ENCODE measurements at places on chromosomes 3 and 15. TPM values are rescaled to one million over a fixed set of nuclear protein-coding genes. Genes with fewer than 3 reads are reported as not detected.

- peaks cover 4% of the 10 kb centered on the region for H3K4me1 ChIP-seq
- peaks cover 8% of the 10 kb centered on the region for H3K36me3 ChIP-seq
- H3K27me3 ChIP-seq: no peaks in the 10 kb centered on the region
- DNase-seq: no peak
- H3K4me3 ChIP-seq: no peak overlapping the region
Measured at GRCh38 chr3:11820531-11821041, 26.1 kb downstream of the TAMM41 start.

Gene HRH1
- not detected for total RNA-seq

Gene CGNL1
- 1.2 TPM for total RNA-seq

DNA sequence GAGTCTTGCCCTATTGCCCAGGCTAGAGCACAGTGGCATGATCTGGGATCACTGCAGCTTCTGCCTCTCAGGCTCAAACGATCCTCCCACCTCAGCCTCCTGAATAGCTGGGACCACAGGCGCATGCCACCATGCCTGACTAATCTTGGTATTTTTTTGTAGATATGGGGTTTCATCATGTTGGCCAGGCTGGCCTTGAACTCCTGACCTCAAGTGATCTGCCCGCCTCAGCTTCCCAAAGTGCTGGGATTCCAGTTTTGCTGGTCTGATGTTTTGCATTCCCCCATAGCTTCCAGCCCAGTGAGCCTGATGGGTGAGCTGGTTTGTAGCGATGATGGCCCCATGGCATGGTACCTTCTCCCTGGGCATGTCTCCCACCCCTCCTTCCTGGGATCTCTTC lies 4.7 kb upstream of the MESP1 start:
- DNase-seq: no peak
- peaks cover 11% of the 10 kb centered on the region for H3K27me3 ChIP-seq
- no peaks in the 10 kb centered on the region for H3K4me1 ChIP-seq
- H3K36me3 ChIP-seq: no peaks in the 10 kb centered on the region
- no peak overlapping the region for H3K27ac ChIP-seq

Gene CYP1A2
- total RNA-seq: not detected

Gene TLR9
- not detected for total RNA-seq

DNA sequence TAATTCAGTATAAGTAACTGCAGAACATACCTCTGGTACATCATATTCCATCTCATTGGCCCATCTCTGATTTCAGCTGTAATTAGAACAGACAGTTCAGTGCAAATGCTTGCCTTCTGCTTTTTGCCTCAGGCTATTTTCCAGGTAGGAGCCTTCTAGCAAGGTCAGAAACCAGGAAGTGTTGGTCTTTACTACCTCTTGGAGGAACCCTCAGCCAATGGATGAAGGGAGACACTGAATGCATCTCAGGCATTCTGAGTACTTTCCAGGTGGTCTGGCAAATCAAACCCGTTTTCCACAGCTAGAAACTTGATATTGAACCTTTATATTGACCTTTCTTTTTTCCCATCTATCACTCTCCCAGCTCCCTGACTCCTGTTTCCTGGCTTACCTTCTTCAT lies 348.5 kb upstream of the SOX2 start:
- no peak overlapping the region for H3K27ac ChIP-seq
- no peak overlapping the region for H3K4me3 ChIP-seq
- H3K4me1 ChIP-seq: peaks cover 12% of the 10 kb centered on the region

- no peak overlapping the region for H3K4me3 ChIP-seq
- peaks cover 10% of the 10 kb centered on the region for H3K36me3 ChIP-seq
- H3K4me1 ChIP-seq: peaks cover 33% of the 10 kb centered on the region
- peak overlapping the region; percentile 94 for H3K27ac ChIP-seq
- H3K27me3 ChIP-seq: no peaks in the 10 kb centered on the region
- no peak for DNase-seq
Measured at GRCh38 chr15:75138016-75138999, 63.4 kb upstream of the C15orf39 start.

- DNase-seq: no peak
- H3K27ac ChIP-seq: no peak overlapping the region
- H3K27me3 ChIP-seq: peaks cover 9% of the 10 kb centered on the region
- peaks cover 28% of the 10 kb centered on the region for H3K4me1 ChIP-seq
- no peaks in the 10 kb centered on the region for H3K36me3 ChIP-seq
Measured at GRCh38 chr15:69783211-69783610, 314.5 kb downstream of the TLE3 start.

DNA sequence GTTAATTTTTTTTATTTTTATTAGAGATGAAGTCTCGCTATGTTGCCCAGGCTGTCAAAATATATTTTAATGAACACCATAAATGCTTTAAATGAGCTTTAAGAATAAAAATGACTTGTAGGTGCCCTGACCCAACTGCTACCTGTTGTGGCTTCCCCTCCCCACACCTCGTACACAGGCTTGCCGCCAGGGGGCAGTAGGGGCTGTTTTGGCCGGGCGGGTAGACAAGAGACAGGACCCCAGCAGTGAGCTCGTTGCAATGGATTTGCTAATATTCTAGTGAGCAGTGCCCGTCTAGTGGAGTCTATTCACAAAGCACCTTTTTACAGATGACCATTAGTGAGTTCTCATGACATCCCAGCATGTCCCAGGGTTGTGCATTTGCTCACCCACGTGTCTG lies 418.1 kb downstream of the OCA2 start:
- H3K4me1 ChIP-seq: peaks cover 26% of the 10 kb centered on the region
- no peak for DNase-seq
- H3K4me3 ChIP-seq: no peak overlapping the region
- no peaks in the 10 kb centered on the region for H3K36me3 ChIP-seq
- H3K27me3 ChIP-seq: peaks cover 33% of the 10 kb centered on the region

GRCh38 chr3:105927741-105928140 lies 58.9 kb upstream of the CBLB start:
- no peaks in the 10 kb centered on the region for H3K27me3 ChIP-seq
- H3K4me1 ChIP-seq: no peaks in the 10 kb centered on the region
- no peak overlapping the region for H3K4me3 ChIP-seq
- no peak for DNase-seq
- H3K27ac ChIP-seq: no peak overlapping the region

- H3K4me3 ChIP-seq: peak overlapping the region; percentile 9
- peaks cover 6% of the 10 kb centered on the region for H3K4me1 ChIP-seq
- peak overlapping the region; percentile 4 for H3K27ac ChIP-seq
- no peaks in the 10 kb centered on the region for H3K27me3 ChIP-seq
Measured at GRCh38 chr3:23537101-23537551, 268.6 kb upstream of the UBE2E1 start.

Gene TMCO5A
- total RNA-seq: not detected

DNA sequence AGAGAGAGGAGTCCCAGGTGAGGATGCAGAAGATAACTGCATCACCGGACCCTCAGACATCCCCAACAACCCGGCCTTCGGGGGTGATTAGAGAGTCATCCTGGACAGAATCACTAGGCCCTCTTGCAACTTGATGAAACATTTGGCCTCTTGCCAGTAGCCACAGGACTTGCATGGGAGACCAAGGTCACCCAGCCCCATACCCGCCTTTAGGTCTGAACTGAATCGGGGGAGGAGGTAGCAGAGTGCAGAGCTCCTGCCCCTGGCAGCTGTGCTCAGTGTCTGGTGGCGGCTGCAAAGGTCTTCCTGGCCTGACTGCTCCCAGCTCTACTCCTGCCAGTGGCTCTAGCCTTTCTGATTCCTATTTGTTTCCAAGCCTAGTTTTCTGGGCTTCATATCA lies 12.4 kb downstream of the PIF1 start:
- H3K27me3 ChIP-seq: peaks cover 6% of the 10 kb centered on the region
- peaks cover 3% of the 10 kb centered on the region for H3K36me3 ChIP-seq
- no peak for DNase-seq
- no peak overlapping the region for H3K4me3 ChIP-seq
- peaks cover 28% of the 10 kb centered on the region for H3K4me1 ChIP-seq

Gene CAV3
- not detected for total RNA-seq

- H3K36me3 ChIP-seq: no peaks in the 10 kb centered on the region
- no peak overlapping the region for H3K4me3 ChIP-seq
- no peaks in the 10 kb centered on the region for H3K27me3 ChIP-seq
- no peak for DNase-seq
- H3K27ac ChIP-seq: no peak overlapping the region
Measured at GRCh38 chr3:37132334-37132733, 42.0 kb downstream of the LRRFIP2 start.

Gene KY
- 0.52 TPM for total RNA-seq

DNA sequence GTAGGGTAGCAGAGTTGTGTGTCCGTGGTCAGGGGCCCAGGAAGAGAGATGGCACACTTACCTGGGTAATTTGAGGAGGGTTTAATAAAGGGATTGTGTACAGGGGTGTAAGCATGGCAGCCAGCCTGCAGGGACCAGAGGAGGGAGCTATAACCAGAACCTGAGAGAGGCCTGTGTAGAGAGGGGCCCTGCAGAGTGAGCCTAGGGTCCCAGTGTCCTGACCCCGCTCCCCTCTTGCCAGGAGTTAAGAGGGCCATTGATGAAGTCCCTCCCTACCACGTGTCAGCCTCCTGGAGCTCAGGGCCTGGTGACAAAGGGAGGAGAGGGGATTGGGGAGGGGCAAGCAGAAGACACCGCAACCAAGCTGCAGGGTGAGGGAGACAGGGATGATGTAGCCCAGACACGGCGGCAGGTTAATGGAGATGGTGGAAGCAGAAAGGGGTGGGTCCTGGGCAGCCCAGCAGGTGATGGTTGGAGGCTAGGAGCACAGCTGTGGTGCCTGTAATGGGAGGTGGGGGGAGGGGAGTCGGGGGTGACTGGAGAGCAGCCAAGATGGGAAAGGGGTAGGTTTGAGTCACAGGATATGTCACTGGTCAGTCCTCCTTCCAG lies 165.4 kb upstream of the TOPAZ1 start:
- no peak overlapping the region for H3K27ac ChIP-seq
- no peaks in the 10 kb centered on the region for H3K4me1 ChIP-seq
- H3K36me3 ChIP-seq: no peaks in the 10 kb centered on the region

DNA sequence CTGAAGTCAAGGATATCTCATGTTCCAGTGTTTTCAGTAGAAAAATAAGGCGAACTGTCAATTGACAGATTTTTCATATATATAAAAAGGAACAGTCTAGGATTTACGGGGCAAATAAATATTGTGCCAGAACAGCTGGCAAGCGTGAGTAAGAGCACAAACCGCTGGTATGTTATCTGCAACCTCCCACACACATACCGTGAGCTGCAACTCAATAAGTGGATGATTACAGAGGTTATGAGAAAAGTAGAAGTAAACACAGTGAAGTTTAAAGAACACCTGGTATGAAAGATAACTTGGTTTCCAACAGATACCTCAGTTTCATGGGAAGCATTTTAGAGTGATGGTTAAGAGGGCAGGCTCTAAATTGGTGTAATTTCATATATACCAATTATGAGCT lies 733.4 kb downstream of the TUSC7 start:
- H3K27me3 ChIP-seq: no peaks in the 10 kb centered on the region
- no peak for DNase-seq
- no peak overlapping the region for H3K27ac ChIP-seq
- no peak overlapping the region for H3K4me3 ChIP-seq
- H3K4me1 ChIP-seq: no peaks in the 10 kb centered on the region

DNA sequence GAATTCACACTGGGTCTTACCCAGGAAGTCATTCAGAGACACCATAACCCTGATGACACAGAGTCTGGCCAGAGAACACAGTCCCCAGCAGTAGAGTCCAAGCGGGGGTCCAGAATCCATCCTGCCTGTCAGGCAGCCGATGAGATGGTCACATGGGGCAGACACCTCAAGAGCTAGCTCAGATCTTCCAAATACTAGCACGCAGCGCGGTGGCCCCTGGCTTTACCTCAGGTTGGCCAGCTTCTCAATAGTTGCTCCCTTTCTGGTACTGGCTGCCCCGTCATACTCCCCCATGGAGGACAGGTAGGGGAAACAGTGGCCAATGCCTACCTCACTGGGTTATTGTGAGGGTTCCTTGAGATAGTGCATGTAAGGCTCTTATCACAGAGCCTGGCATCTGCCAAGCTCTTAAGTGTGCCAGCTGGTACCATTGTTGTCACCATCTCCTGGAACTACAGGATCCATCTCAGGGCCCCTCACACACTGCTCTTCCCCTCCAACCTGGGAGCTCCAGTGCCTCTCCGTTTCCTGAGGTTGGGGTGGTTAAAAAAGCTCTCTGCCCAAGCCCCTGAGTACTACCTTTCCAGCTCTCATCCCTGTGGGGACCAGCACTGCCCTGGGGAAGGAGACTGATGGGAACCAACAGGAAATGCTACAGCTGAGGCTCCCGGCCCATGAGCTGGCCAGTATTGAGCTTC lies 3.5 kb upstream of the SLC28A1 start:
- no peak overlapping the region for H3K4me3 ChIP-seq
- DNase-seq: no peak
- H3K36me3 ChIP-seq: no peaks in the 10 kb centered on the region
- no peak overlapping the region for H3K27ac ChIP-seq

DNA sequence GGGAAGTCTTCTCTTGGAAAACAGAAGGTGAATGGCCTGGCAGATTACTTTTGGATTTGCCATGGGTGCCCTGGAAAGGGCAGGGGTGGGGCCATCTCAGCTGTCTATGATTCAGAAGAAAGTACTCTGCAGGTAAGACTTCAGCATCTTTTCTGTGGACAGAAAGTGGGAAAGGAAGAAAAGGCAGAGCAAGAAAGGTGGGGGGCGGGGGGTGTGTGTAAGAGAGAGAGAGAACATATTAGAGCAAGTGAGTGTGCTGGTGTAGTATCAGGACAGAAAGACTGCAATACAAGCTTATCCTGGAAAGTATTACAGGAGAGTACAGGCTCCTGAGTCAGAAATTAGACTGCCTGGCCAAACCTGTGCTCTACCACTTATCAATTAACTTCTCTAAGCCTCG lies 5.5 kb downstream of the TAGLN3 start:
- H3K27me3 ChIP-seq: no peaks in the 10 kb centered on the region
- H3K4me3 ChIP-seq: peak overlapping the region; percentile 99
- H3K36me3 ChIP-seq: peaks cover 30% of the 10 kb centered on the region
- H3K4me1 ChIP-seq: peaks cover 59% of the 10 kb centered on the region
- no peak overlapping the region for H3K27ac ChIP-seq

DNA sequence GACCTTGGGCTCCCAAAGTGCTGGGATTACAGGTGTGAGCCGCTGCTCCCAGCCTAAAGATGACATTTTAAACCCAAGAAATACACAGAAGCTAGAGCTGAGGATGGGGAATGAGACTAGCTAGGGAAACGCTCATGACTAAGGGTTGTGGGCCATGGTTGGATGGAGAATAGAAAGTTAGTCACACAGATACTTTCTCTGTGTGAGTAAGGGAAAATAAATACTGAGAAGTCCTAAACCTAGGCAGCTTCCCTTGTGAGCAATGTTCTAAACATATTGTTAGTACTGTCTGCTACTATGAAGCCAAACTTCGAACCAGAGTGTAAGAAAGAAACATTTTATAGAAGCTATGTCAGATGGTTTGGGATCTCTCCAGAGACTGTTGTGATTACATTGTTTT lies 304.8 kb upstream of the STAC start:
- no peaks in the 10 kb centered on the region for H3K4me1 ChIP-seq
- no peaks in the 10 kb centered on the region for H3K36me3 ChIP-seq
- peaks cover 3% of the 10 kb centered on the region for H3K27me3 ChIP-seq
- H3K27ac ChIP-seq: no peak overlapping the region

GRCh38 chr15:90087454-90088154 lies 14.7 kb downstream of the IDH2 start:
- H3K4me1 ChIP-seq: peaks cover 10% of the 10 kb centered on the region
- H3K27ac ChIP-seq: no peak overlapping the region
- peak overlapping the region; percentile 67 for H3K4me3 ChIP-seq
- H3K27me3 ChIP-seq: peaks cover 3% of the 10 kb centered on the region

Gene ABI3BP
- not detected for total RNA-seq

Gene IL17RB
- total RNA-seq: 3.1 TPM

Gene TTLL13
- 0.19 TPM for total RNA-seq

- peaks cover 97% of the 10 kb centered on the region for H3K4me1 ChIP-seq
- no peaks in the 10 kb centered on the region for H3K36me3 ChIP-seq
- peak overlapping the region; percentile 99 for H3K27ac ChIP-seq
- peak overlapping the region; percentile 88 for H3K4me3 ChIP-seq
- no peaks in the 10 kb centered on the region for H3K27me3 ChIP-seq
Measured at GRCh38 chr15:38072348-38073177, 138.1 kb downstream of the TMCO5A start.

Gene HYAL1
- 2.5 TPM for total RNA-seq

Gene MUC4
- total RNA-seq: not detected

Measured in neural crest cell (in vitro differentiated cells).